ENCODE measurements at places on chromosomes 13 and 19.
A peak's percentile ranks its signal among the peaks of the same experiment; 100 is the strongest.

GRCh38 chr13:67086260-67086659 lies 143.9 kb downstream of the PCDH9 start:
- no peak for DNase-seq

DNA sequence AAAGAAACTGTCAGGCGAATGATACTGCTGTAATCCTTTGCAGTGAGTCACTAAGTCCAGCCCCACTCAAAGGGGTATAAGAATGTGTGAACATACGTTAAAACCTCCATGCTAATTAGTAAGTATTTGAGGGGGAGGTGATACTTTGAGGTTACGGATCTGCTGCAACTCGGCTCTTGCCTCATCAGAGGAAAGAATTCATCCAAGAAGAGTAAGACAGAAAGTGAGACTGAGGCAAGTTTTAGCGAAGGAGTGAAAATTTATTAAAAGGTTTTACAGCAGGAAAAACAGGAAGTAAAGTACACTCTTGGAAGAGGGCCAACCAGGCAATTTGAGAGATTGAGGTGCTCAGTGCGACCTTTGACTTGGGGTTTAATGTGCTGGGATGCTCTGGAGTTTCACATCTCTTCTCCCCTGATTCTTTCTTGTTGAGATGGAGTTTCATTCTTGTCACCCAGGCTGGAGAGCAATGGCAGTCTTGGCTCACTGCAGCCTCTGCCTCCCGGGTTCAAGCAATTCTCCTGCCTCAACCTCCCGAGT lies 9.8 kb downstream of the CLEC4M start:
- DNase-seq = peak; percentile 90

- no peak for DNase-seq
These were observed 31.4 kb upstream of the TPTE2 start for GRCh38 chr13:19592657-19593180.

DNA sequence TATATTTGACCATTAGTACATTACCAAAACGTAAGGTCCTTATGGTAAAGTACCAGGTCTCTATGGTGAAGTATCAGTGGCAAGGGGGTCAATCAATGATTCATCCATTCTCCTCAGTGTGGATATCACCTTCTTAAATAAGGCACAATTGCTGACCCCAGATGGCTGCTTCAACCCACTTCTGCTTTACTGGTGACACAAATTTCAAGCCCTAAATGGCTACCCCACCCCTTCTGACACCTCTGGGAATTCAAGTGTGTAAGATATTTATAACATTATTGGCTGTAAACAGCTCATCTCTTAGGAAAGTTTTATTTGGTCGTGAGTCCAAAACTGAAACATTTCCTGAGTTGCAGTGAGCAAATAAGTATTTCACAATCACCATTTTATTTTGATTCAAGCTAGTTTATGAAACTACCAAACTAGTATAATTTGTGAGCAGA lies 7.9 kb upstream of the WBP4 start:
- no peak for DNase-seq

DNA sequence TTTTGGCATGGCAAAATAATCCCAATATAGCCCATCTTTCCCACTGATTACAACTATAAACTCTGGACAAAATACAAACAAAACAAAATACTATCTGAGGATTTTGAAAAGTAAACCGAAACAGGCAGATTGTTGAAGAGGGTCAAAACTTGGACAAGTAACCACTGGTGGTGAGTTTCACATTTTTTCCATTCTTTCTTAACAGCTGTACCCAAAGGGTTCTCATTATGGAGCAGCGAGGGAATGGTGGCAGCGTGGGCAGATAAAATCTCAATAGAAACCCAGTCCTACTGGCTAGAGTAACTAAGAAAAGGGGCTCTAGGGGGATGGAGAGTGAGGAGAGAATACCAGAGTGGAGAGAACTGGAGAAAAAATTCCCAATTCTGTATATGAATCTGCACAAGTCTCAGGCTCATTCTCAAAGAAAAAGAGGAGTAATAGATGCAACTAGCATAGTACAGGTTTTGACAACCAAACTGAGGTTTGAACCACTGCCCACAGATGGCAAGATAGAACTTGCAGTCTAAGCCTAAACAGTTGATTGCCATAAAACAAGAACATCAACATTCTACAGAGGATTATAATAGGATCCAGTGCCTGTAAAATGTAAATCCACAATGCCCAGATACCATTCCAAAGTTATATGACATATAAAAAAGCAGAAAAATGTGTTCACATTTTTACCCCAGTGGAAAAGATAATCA lies 284.5 kb downstream of the KCNRG start:
- DNase-seq = no peak

- no peak for DNase-seq
These were observed 496 bp downstream of the ZNF574 start for GRCh38 chr19:42076380-42076944.

DNA sequence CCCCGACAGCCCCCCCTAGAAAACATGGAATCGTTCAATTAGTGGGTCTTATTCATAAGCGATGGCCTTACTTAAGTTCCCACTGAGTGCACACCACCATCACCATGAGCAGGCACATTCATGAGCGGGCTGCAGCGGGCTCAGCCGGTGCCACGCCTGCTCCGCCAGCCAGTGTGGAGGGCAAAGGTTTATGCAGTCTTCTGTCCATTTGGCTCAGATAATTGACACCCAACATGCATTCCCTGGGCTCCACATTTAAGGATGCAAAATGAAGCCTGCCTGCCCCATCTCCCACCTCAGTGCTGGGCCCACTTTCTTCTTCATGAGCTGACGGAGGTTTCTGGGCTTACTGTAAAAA lies 12.1 kb downstream of the C19orf12 start:
- no peak for DNase-seq

DNA sequence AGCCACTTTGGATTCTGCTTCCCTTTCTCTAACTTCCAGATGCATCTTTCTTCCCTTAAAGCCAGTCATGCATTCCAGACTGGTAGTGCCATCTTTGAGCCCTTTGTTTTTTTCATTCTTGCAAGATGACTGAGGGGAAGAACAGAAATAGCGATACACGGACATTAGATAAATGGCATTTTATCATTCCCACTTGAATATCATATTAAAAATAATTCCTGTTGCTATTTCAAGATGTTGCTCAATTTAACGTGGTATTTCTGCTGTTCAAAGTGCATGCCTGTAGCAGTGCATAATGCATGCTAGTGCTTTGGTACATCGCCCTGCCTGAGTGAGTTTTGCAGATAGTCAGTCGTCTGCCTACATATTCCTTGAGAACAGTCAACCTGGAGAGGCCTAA lies 140.6 kb upstream of the FRY start:
- DNase-seq = no peak

- DNase-seq = no peak
These were observed 1591.5 kb downstream of the PCDH9 start for GRCh38 chr13:65638572-65639168.

DNA sequence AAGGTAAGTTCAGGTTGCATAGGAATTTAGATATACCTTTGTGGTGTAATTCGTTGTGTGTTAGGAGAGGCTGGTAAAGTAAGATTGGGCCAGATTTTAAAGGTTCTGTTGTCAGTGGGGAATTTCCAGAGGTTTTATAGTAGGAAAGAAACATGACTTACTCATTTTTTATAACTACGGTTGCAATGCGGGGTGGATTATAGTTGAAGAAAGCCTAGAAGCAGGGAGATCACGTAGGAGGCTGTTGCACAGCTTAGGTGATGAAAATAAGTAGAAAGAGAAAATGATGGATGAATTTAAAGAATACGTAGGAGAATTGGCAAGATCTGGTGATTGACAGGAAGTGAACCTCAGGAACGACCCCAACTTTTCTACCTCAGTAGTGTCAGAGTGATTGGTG lies 61.1 kb downstream of the PIBF1 start:
- no peak for DNase-seq

- no peak for DNase-seq
These were observed 661.3 kb upstream of the KLF12 start for GRCh38 chr13:74795526-74795925.

DNA sequence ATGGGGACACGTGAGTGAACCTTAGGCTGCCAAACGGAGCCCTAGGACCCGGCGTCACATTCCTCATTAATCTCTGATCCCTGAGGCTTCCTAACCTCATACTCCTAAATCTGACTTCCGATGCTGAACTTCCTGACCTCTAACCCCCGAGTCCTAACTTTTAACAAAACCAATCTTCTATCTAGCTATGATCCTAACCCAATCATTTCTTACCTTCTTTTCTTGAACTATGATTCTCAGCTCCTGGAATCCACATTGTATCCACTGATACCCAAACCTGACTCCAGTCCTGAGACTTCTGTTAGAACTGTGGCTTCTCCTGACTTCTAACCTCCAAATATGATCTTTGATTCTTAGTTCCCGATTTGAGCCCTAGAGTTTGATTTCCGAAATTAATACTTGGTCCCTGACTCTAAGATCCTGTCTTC lies 447 bp downstream of the NFKBIB start:
- no peak for DNase-seq

GRCh38 chr13:53839461-53839860 lies 810.8 kb downstream of the OLFM4 start:
- DNase-seq = no peak

DNA sequence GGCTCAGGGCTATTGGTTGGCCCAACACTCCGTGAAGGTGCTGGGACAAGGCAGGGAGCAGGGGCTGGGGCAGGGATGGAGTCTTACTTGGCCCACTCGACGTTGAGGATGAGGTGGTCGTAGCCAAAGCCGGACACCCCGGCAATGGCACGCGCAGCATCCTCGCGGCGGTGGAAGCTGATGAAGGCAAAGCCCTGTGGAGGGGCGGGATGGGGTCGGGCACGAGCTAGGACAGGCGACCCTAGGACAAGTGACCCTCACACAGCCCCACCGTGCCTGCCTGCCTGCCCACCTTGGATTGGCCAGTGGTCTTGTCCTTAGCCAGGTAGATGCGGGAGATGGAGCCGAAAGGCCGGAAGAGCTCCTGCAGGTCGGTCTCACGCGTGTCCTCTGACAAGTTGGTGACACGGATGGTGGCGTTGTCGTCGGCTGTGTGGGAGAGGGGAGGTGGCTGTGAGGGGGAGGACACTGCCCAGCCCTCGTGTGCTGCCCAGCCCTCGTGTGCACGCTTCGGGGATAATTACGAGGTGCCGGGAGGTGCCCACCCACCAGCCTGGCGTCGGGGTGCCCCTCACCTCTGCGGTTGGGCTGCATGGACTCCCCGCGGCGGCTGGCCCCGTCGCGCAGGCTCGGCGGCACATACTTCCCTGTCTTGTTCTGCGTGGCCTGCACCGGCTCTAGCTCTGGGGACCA lies 4.0 kb downstream of the P2RY11 start:
- no peak for DNase-seq

GRCh38 chr19:7681340-7682174 lies 924 bp downstream of the TRAPPC5 start:
- DNase-seq = peak; percentile 99

GRCh38 chr19:48928164-48929025 lies 5.1 kb upstream of the DHDH start:
- no peak for DNase-seq

- DNase-seq = no peak
These were observed 7.4 kb downstream of the RABAC1 start for GRCh38 chr19:41951686-41952172.

- DNase-seq = no peak
These were observed 2545.3 kb downstream of the PCDH9 start for GRCh38 chr13:64684685-64685431.

- no peak for DNase-seq
These were observed 15.4 kb downstream of the ZNF570 start for GRCh38 chr19:37484406-37485168.

DNA sequence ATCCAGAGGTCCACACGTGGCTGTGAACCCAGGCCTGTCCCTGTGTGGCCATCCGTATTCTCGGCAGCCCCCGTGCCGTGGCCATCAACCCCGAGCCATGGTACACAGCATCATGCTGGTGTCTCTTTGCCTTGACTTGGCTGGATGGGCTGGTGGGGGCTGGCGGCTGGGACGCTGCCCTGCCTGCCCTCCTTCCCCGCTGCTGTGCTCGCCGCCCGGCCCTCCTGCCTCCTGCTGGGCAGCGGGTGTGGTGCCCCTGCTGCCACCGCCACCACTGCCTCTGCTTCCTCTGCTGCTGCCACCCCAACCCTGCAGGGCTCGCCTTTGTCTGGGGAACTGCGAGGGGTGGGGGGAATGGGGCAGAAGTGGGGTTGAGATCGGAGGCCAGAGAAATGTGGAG lies 19.7 kb upstream of the EHD2 start:
- DNase-seq = no peak

DNA sequence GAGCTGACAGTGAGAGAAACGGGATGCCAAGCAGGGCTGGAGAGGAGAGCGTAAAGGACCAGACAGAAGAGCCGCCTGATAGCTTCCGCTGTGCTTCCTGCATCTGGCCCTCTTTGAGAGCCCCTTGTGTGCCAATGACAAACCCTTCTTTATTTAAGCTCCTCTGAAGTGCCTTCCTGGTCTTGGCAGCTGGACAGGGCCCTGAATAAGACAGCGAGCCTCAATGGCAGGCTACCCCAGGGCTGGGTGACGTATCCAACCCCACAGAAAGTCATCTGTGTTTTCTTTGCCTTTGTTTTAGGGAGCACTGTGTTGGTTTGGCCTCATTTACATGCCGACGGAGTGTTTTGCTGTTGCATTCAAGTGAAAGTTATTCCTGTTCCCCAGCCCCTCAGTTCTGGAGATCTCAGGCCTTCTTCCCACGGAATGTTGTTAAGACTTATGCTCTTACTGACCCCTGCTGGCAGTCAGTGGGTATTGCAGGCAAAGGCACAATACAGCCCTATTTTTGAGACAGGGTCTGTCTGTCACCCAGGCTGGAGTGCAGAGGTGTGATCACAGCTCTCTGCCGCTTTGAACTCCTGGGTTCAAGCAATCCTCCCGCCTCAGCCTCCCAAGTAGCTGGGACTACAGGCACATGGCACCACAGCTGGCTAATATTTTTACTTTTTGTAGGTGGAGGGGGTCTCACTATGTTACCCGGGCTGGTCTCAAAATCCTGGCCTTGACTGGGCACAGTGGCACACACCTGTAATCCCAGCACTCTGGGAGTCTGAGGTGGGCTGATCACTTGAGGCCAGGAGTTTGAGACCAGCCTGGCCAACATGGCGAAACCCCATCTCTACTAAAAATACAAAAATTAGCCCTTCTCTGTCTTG lies 16.8 kb downstream of the CCL25 start:
- no peak for DNase-seq

GRCh38 chr19:28443361-28443760 lies 769.6 kb downstream of the UQCRFS1 start:
- no peak for DNase-seq

GRCh38 chr19:17325881-17326594 lies 8.6 kb downstream of the ANO8 start:
- no peak for DNase-seq

DNA sequence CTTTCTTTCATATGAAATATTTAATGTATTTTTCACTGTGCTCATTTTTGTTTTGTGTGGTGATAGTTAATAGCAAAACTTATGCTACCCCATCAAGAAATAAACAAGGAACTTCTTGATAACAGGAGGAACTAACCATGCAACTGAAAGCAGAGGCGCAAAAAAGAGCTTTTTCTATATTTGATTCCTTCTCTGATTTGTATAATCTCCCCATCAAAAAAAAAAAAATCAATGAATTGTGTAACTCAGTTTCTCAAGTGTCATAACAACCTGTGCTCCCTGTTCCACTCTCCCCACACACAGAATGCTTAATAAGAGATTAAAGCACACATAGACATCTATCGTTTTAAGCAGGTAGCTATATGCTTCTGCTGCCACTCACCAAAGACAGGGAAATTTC lies 67.3 kb upstream of the MED4 start:
- DNase-seq = no peak
